ENCODE measurements at places on chromosomes 7 and 10.
A peak's percentile ranks its signal among the peaks of the same experiment; 100 is the strongest.

DNA sequence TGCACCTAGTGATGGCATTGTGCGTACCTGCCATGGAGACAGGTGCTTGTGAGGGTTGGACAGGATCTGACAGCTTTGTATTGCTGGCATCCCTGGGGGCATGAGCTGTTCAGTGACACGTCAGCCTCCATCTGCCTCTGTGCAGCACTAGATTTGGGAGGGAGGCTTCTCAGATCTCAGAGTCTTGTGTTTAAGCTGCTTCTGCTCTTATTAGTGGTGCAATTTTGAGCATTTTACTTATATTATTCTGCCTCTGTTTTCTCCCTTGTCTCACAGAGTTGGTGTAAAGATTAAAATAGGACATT, 5.1 kb downstream of the ARHGAP22 start:
- DNase-seq, result no peak

DNA sequence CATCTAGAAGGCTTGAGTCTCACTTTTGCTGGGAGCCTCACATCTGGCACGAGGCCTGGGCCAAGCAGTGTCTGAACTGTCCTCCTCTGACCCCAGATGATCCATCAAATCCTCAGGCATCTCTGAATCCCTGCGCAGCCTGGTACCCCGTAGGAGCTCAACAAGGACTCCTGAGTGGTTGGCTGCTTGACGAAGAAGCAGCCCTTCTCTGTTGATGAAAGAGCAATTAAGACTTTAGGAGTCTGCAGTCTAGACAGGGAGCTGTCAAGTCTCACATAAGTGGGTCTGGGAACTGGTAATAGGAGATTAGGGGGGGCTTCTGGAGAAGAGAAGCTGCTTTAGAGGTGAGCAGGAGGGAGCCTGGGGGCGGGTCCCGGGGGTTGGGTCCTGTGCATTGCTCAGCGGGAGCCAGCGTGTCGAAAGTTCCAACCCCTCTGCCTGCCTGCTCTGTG, 326.0 kb downstream of the RPS24 start:
- DNase-seq, result no peak

DNA sequence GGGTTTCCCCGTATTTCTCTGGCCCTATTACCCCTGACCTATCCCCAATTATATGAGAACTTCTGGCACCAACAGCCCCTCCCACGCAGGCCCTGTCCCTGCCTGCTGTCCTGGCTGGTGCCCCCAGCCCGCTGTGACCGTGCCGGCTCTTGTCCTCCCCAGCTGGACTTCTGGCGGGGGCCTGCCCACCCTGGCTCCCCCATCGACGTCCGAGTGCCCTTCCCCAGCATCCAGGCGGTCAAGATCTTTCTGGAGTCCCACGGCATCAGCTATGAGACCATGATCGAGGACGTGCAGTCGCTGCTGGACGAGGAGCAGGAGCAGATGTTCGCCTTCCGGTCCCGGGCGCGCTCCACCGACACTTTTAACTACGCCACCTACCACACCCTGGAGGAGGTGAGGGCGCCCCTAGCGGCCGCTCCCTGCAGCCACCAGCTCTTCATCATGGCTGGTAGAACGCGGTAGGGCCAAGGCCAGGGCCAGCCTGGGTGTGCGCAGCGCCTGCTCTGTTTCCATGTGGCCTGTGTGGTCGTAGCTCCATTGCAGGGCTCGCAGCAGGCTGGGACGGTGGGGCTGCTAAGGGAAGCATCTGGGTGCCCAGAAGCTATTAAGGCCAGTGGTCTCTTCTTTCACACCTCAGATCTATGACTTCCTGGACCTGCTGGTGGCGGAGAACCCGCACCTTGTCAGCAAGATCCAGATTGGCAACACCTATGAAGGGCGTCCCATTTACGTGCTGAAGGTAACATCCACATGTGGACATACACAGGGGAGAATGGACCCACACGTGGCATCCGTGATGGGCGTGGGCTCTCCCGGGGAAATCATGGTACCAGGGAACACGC, 1.4 kb downstream of the CPA1 start:
- no peak for DNase-seq

- peak; percentile 36 for DNase-seq
These were observed 1.2 kb upstream of the C10orf143 start for GRCh38 chr10:130111852-130112180.

DNA sequence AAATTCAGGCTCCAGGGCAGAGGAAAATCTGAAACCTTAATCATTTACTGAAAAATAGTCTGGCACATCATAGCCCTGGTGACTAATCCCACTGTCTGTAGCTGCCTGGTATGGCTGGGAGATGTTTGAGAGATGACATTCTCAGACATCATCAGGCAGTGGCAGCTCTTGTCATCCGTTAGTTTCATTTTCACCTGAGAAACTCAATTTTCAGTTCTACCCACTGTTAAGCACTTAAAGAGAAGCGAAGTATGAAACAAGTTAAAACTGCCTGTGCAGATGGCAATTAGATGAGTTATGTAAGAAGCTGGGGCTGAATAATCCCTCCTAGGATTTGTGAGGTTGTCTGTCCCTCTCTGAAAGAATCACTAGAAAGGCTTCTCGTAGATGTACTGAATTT, 150.2 kb downstream of the NSUN6 start:
- peak; percentile 1 for DNase-seq

GRCh38 chr7:19117091-19117869, at the start of gene TWIST1:
TSS of gene TWIST1 (minus strand) at chr7:19117636. CDS start at chr7:19117321, 315 bp downstream.
- DNase-seq, result no peak

DNA sequence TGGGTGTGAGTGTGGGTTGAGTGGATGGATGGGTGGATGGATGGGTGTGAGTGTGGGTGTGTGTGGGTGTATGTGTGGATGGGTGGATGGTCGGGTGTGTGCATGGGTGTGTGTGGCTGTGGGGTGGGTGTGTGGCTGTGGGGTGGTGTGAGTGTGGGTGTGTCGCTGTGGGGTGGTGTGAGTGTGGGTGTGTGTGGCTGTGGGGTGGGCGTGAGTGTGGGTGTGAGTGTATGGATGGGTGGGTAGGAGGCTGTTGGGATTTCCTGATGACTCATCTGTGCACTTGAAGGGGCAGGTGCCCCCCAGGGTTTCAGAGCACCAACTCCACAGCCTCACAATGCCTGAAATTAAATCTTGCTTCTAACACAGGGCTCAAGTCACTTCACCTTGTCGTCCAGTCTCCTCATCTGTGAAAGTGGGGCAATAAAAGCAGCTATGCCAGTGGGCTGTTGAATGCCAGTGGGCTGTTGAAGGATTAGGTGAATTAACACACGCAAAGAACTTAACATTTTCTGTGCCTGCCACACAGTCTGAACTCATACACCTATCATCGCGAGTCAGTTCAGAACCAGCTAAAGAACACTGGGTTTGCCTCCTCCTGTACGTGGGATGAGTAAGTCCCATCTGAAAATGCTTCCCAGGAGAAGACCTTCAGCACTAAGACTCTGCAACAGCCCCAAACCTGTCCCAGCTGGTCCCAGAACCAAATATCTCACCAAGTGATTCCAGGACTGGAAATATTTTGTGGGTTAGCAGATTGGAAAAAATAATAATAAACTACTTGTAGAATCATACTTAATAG, 32.0 kb downstream of the SFMBT2 start:
- DNase-seq, result peak; percentile 22

DNA sequence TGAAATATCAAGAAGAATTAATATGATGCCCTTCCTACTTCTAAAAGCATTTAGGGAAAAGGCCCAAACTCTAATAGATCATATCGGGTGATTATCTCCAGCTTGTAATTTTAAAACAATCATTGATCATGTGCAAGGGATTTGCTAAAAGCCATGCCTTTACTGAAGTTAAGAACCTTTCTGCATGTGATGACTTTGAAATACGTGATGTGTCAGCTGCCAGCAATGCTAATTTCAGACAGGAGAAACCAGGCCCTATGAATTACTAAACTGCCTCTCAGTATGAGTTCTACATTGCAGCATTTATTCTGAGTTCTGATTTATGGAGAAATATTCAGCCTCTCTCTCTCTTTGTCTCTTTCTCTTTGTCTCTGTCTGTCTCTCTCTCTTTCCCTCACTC, 203.6 kb upstream of the AKR1E2 start:
- no peak for DNase-seq

DNA sequence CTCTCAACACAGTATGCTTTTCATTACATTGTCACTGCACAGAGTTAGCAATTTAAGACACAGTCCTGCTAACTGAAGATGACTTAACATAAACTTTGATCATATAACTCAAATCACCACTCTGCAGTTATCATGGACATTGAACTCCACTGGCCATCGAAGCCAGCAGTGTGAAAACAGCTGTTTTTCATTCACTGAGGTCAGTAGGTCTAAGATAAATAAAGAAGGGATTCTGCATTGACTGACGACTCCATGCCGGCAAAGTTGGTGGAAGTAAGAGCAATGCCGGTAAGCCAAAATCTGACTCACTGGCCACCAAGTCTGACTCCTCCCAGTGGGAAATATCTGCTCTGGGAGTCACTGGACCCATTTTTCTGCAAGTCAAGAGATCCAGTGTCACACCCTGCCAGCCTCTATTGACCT, 449.9 kb upstream of the ANKRD30A start:
- DNase-seq, result no peak

- DNase-seq, result no peak
These were observed 31.0 kb downstream of the SRRM3 start for GRCh38 chr7:76232698-76233097.

GRCh38 chr7:38309555-38309954, 36.1 kb upstream of the TARP start:
- no peak for DNase-seq

DNA sequence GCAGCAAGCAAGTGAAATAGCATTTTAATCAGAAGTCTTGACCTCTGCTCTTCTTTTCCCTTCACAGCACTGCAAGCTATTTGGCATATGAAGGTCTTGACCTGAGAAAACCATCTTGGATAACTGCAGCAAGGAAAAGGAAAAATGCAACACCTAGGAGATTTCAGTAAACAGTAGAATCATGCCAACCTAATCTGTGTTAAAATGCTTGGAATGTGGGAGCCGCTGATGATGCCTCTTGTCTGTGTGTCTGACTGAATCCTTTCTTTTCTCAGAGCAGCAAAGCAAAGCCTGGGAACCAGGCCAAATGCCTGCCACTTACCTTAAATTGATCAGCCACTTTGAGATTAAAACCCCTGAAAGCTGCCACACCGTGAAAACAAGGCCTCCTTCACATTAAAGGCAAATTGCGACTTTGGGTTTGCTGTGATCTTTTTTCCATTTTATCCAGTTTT, 80.4 kb upstream of the CDK6 start:
- DNase-seq, result no peak

DNA sequence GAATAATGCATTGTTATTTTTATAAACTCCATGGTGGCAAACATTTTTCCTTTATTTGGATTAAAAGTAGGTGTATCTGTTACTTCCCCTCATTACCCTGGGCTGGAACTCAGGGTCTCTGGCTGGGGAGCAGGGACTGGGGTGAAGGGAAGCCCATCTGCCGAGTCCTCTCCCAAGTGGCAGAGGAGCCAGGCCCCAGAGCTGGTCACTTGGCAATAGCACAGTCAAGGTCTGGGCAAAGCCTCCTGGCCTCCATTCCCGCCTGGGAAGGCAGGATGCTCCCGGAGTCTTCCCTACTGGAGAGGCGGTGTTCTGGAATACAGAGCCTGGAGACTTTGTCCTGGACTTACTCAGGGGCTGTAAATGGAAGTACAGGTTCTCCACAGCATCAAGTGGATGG, 76.2 kb downstream of the CDH23 start:
- DNase-seq, result no peak

- no peak for DNase-seq
These were observed 43.9 kb downstream of the GRK5 start for GRCh38 chr10:119251315-119251708.

DNA sequence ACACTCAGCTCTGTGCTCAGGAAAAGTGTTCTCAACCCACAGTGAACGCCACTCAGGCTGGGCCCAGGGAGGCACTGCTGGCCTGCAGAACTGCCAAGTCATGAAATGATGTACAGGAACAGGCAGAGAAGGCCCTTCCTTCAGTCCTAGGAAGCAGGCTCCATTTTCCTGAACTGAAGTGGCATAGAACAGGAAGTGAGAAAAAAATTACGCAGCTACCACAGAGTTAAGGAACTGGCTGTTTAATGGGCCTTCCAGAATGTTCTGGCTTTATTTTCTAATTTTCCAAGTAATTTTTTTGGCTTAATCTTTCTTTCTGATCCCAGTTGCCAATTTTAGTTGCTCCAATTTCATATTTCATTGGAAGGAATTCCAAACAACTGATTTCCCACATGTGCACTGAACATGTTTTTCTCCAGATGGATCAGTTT, 39.3 kb downstream of the LRRC18 start:
- no peak for DNase-seq

- DNase-seq, result no peak
These were observed 379.7 kb downstream of the PHTF2 start for GRCh38 chr7:78178319-78178718.

- DNase-seq, result no peak
These were observed 20.3 kb downstream of the ZNF783 start for GRCh38 chr7:149282331-149282655.

- DNase-seq, result no peak
These were observed 35.9 kb downstream of the ITGB1 start for GRCh38 chr10:32922170-32922569.

- DNase-seq, result no peak
These were observed 619.0 kb downstream of the PARD3 start for GRCh38 chr10:34196058-34196433.

- DNase-seq, result peak; percentile 4
These were observed 140.3 kb upstream of the RET start for GRCh38 chr10:42936580-42936979.

GRCh38 chr7:101390901-101391301, 28.2 kb downstream of the COL26A1 start:
- DNase-seq, result peak; percentile 19

DNA sequence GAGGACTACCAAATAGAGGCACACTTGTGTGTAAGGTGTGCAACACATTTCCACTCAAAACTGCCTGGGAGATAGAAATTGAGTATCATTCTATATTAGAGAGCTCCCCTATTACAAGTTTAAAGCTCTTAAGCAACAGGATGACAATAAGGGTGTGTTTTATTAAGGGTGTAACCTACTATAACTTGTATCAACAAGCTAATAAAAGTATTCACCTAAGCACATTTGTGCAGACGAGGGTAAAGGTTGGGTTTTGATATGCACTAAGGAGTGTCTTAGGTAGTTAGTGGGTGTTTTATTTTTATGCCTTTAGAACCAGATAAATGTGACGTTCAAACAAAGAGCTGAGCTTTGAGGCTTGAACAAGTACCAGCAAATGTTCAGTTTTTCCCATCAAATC, 2.8 kb upstream of the FAM53B start:
- DNase-seq, result no peak

GRCh38 chr10:79406683-79407422, 38.6 kb downstream of the ZCCHC24 start:
- no peak for DNase-seq

- no peak for DNase-seq
These were observed 66.5 kb upstream of the SKAP2 start for GRCh38 chr7:26930845-26931244.

- no peak for DNase-seq
These were observed 29.0 kb downstream of the KIAA1217 start for GRCh38 chr10:24237801-24238395.

- DNase-seq, result no peak
These were observed 70.4 kb upstream of the ITPRID1 start for GRCh38 chr7:31443457-31443856.

DNA sequence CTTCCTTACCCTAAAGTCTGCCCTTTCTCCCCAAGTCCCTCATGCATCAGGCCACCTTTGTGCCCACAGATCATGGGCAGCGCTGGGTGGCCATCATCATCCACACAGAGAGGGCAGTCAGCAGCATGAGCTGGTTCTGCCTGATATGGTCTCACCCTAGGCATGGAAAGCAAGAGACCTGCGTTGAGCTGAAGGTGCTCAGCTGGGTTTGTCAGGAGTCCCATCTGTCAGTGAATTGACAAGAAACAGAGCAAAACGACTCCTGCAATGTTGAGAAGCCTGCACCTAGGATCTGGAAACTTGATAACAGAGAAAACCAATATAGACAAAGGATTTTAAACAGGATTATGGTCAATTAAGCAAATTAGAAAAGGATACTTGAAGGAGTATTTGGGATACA, 242.7 kb upstream of the PRSS1 start:
- no peak for DNase-seq

Data from stimulated activated CD4-positive, alpha-beta T cell treated with anti-CD3 and anti-CD28 coated beads, Interleukin-2, amount 100 ng/mL, for 24 hours (primary cell).